ENCODE measurements at places on chromosomes 5 and 9. TPM values are rescaled to one million over a fixed set of nuclear protein-coding genes. Genes with fewer than 3 reads are reported as not detected.

DNA sequence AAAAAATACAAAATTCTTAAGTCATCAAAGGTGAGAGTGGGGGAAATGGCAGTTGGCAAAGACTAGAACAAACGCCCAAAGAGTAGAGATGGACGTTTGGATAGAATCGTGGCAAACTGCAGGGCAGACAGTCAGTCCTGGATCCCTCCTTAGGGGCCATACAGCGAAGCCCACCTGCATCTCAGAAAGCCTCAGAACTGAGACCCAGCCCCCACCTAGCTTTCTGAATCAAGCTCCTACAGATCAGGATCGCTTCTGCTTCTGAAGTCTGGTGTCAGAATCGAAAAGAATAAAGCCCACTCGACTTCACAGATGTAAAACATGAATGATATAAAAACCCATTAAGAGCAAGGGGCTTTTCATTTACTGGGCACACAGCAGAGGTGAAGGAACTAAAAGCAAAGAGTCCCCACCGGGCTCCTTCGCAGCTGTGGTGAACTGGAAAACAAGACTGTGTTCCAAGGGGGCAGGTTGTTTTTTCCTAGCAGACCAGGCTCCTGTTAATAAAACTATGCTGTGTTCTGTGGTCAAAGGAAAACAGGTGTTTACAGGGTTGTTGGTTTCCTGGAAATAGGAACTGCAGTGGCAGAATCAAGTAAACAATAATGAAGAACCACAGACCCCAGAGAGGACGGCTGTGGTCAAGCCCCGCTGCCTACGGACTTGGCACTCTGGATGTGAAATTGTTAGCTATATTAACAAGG lies 91.8 kb downstream of the TLE1 start:
- no peak for DNase-seq

- no peak for DNase-seq
Observed at GRCh38 chr5:912280-913091, 19.8 kb downstream of the TRIP13 start.

DNA sequence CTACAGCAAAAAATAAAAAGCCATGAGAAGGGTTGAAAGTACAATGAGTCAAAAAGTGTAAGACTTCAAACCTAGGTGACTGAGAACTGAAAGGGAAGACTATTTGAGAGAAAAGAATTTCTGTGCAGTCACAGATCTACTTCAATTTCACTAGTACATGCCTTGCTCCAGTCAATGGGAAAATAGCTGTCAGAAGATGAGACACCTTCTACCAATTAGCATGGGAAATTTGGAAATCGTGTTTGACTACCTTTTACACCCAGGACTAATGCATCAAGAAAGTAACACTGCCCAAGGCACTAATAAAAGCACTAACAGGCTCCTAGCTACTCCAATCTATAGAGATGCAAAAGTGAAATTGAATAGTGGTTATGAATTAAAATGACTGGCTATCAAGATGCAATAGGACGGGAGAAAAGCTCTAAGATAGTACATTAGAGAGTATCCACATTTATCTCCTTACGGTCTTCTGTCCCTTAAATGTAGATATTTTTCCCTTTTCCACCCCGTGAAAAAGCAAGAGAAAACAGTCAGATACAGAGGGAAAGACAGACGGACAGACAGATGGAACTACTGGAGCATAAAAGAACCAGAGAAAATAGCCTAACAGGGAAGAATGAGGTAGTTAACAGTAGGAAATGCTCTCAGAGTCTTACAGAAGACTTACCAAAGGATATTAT lies 15.2 kb downstream of the ERP44 start:
- DNase-seq: no peak

- DNase-seq: no peak
Observed at GRCh38 chr9:78590068-78590467, 293.1 kb downstream of the PSAT1 start.

- no peak for DNase-seq
Observed at GRCh38 chr9:134343637-134344036, 17.4 kb downstream of the RXRA start.

GRCh38 chr5:132072528-132072927 lies 1.1 kb upstream of the CSF2 start:
- no peak for DNase-seq

DNA sequence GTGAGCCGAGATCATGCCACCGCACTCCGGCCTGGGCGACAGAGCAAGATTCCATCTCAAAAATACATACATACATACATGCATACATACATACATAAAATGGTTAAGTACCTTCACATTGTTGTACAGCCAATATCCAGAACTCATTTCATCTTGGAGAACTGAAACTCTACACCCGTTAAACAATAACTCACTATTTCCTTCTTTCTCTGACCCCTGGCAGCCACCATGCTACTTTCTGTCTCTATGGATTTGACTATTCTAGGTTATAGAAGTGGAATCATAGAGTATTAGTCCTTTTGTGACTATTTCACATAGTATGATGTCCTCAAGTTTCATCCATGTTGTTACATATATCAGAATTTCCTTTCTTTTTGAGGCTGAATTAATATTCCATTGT lies 9.6 kb upstream of the KIF27 start:
- no peak for DNase-seq

PCDHB4 gene
- polyA plus RNA-seq: 3.1 TPM

GABRB2 gene
- 0.18 TPM for polyA plus RNA-seq

CEP78 gene
- 16.4 TPM for polyA plus RNA-seq

LECT2 gene
- not detected for polyA plus RNA-seq

Measured in hindlimb muscle (tissue), 1 donor.